GM18507 (cell line): ENCODE measurements at places on chromosomes 11 and 22.
A peak's percentile ranks its signal among the peaks of the same experiment; 100 is the strongest.

GRCh38 chr11:95715777-95716241, 73.8 kb downstream of the FAM76B start:
- no peak for DNase-seq

DNA sequence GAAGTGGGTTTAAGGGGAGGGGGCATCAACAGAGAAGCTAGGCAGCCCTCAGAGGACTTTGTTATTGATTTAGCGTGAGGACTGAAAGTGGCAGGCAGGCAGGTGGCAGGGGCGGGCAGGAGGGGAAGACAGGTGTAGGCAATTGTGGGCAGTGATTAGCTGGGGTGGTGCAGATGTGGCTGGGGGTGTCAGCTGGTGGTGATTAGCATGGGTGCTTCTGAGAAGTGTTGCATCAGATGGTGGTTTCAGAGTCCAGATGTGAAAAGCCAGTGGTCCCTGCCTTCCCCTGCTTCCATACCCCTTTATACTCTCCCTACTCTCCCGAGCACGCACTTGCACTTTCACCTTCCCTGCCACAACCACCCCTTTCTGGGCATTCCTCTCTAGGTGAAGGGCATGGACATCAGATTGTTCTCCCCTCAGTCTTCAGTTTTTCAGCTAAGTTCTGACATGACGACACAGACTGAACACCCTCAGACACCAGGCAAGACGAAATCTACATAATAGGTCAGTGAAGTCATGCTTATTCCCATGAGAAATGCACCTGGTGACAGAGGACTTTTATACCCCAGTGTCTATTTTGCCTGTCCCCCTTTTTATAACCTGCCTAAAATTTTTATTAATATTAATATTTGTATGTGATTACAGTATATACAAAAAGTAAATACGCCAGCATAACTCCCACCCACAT, 435.7 kb upstream of the CADM1 start:
- DNase-seq, result no peak

DNA sequence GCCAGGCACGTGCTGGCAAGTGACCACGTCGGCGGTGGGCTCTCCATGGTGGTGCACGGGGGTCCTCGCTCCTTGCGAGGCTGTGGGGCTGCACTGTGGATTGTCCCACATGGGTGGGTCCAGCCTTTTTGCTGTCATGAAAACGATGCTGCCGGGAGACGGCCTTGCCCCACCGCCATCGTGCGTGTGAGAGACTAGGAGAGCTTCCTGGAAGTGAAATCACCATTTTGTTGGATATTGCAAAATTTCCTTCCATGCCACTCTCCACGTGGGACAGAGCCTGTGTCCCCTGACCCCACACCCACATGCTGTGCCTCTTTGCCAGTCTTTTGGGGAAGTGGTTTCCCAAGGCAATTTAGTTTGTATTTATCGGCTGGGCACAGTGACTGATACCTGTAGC, 18.2 kb upstream of the GRAMD4 start:
- no peak for DNase-seq

GRCh38 chr22:29165321-29166060, 40.2 kb upstream of the EMID1 start:
- DNase-seq, result no peak

- DNase-seq, result no peak
These were observed 12.4 kb upstream of the KCNE3 start for GRCh38 chr11:74479732-74480123.

DNA sequence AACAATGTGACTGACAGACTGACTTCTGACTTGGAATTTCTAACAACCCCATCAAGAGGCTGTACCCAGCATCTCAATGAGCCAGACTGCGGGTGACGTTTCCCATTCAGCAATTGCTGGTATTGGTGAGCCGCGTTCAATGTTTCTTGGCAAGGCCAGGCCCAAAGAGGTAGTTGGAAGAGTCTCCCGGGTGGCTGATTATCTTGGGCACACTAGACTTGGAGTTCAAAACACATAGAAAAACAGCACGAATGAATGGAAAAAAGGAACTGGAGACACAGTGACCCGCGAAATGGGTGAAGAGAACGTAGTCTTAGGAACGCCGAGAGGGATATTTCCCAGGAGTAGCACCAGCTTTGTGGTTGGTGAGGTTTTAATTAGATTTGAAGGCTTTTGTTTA, 115.7 kb downstream of the RPS6KA4 start:
- DNase-seq, result no peak

DNA sequence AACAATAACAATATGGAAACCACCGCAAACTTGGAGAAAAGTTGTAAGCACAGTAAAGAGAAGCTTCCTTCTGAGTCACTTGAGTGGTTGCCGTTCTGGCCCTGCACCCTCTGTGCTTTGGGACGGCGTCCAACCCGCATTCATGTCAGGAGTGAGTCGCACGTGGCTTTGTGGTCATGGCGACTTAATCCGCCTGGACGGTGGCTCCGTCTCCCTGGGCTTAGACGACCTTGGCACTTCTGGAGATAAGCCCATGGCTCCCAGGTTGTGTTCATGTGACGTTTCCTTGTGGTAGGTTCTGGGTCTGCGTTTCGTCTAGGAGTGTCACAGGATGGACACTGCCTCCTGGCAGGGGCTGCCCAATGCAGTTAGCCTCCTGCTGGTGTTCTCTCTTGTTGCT, 40.5 kb downstream of the TPCN2 start:
- DNase-seq, result no peak

DNA sequence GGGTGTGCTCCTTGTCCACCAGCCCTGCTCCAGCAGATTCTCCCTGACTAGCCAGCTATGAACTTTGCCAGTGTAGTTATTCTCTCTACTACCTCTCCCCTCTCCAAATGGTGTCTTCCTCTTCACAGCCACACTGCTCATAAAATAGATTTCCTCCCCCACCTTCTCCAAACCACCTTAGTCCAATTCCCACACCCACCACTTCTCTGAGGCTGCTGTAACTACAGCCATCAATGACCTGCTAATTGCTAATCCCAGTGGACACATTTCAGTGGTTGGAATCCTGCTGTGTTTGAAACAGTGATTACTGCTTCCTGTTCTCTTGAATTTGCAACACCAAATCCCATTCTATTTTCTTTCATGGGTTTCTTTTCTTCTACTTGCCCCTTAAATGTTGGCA, 23.4 kb downstream of the SYT9 start:
- DNase-seq, result no peak

- DNase-seq, result no peak
These were observed 1629.6 kb downstream of the FAM181B start for GRCh38 chr11:81104051-81104450.

DNA sequence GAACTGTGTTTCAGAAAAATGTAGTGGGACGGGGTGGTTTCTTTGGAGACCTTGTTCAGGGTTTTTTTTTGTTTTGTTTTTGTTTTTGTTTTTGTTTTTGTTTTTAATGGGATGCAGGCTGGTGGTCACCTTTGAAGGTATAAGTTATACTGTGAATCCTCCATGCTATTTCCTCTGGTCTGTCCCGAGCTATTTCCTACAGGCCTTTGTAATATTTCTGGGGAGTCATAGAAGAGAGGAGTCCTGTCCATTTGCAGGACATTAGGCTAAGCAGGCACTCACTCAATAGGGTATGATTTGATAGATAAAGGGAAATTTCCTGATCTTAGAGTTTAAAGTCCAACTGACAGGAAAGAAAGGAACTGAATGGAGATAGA, 78.0 kb downstream of the TRAF6 start:
- no peak for DNase-seq

DNA sequence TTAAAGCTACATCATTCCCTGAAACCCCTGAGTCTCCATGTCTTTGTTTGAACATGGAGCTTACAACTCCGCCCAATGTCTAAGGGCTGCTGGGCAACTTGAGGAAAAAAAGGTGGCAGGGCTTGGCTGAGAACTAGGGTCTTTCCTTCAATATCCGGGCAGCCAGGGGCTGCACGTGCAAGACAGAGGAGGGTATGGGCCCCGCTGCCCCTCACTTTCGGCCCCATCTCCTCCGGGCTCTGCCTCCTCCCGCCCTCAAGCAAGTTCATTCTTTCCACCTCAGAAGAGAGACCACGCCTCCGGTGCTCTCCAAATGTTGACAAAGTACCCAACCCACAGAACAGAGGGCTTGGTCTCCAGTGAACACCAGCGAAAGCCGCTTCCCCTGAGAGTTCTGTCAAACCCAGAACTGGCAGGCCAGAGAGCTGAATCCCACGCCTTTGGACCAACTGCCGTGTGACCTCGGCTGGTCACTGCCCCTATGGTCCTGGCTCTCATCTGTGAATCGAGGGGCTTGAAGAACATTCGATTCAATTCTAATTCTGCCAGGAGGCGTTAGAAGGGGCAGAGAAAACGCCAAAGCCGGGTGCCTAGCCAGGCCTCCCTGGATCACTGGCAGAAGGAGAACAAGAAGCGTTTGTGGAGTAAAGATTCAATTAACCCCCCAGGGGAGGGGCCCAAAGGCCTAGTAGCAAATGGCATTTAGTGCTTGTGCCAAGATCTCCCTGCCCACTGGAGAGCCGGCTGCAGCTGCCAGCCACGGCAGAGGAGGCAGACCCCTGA, 7.3 kb downstream of the PDGFB start:
- DNase-seq, result no peak

DNA sequence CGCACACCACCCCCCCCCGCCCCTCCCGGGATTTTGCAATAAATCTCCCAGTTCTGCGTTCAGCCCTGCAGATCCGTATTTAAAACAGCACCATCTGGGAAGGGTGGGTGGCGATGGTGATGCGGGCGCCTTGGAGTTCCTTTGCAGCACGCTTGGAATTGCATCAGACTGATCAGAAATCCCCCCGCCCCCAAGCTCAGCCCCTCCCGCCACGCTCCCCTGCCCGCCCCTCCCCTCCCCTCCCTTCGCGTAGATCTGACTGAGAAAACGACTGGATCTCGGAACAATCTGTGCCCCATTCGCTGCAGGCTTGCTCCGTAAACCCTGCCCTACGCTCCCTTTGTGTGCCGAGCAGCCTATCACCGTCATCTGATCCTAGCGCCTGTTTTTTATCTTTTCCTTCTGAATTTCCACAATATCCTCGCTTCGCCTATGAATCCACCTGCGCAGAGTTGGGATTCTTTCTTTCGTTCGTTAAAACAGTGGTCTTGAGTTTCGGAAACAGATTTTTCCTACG, 18.1 kb upstream of the BDNF start:
- no peak for DNase-seq

- no peak for DNase-seq
These were observed 11.4 kb downstream of the ARAP1 start for GRCh38 chr11:72740562-72741428.

GRCh38 chr11:70400643-70401042, 2.3 kb downstream of the CTTN start:
- no peak for DNase-seq

DNA sequence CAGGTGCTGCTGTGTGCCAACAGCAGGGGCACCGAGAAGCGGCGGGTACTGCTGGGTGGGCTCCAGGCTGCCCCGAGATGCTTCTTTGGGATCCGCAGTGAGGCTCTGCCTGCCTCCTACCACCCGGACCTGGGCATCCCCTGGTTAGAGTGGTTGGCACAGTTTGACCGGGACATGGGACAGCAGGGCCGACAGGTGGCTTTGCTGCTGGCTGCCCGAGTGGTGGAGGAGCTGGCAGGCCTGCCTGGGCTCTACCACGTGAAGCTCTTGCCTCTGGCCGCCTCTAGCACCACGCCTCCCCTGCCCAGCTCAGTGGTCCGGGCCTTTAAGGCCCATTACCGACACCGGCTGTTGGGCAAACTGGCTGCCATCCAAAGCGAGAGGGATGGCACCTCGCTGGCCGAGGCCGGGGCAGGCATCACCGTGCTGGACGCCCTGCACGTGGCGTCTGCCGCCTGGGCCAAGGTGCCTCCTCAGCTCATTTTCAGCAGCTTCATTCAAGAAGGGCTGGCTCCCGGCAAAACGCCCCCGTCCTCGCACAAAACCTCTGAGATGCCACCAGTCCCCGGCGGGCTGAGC, 1.9 kb downstream of the TIGD3 start:
- DNase-seq, result no peak

DNA sequence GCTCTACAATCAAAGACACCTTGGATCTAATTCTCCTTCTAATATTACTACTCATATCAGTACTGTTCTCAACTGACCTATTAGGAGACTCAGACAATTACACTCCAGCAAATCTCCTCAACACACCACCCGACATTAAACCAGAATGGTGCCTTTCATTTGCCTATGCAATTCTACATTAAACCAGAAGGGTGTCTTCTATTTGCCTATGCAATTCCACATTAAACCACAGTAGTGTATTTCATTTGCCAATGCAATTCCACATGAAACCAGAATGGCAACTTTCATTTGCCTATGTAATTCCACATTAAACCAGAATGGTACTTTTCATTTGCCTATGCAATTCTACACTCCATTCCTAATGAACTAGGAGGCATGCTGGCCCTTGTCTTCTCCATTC, 15.3 kb upstream of the APOL3 start:
- no peak for DNase-seq

- peak; percentile 29 for DNase-seq
These were observed 55.5 kb downstream of the ABTB2 start for GRCh38 chr11:34302046-34302921.

GRCh38 chr11:80146232-80146631, 705.4 kb upstream of the TENM4 start:
- DNase-seq, result no peak

GRCh38 chr11:93905384-93905783, 55.0 kb upstream of the VSTM5 start:
- no peak for DNase-seq

- no peak for DNase-seq
These were observed 19.3 kb downstream of the ART5 start for GRCh38 chr11:3622521-3622920.

GRCh38 chr11:72832301-72833082, 18.3 kb downstream of the ATG16L2 start:
- DNase-seq, result no peak

DNA sequence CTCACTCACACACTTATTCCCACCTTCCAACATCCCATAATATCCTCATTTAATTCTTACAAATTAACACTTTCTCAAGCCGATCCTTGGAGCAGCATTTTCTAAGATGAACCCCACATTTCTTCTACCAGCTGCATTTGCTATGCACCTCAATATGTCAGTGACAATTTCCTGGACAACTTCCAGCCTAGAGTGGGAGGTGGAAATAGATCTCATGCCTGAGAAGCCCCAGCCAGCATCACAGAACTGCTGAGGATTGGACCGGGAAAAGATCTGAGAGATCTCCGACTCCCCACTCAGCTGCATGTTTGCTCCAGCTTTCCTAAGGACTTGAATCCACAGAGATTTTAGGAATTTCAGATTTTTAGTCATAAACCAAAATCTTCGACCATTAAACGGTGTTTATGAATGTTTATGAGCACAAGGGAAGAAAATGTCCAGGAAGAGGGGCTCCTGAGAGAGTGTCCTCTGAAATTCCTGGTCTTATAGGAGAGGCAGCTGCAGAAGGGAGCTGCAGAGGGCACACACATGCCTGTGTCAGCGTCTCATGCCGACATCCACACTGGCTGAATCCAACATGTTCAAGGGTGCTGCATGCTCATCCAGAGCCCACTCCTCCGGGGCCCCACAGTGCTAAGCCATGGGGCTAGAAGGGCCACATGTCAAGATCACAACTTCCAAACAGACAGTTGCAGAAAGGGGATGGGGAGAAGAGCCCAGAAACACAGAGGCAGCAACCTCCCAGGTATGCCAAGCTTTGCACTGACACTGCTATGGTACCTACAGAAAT, 68.6 kb downstream of the MICAL3 start:
- DNase-seq, result no peak

- no peak for DNase-seq
These were observed 97.6 kb downstream of the TRIM29 start for GRCh38 chr11:120040151-120040840.
